NCI-H187 treated with DMSO at 0.1 percent for 48 hours (cell line): ENCODE measurements at places on chromosomes 6 and 20.

GRCh38 chr20:56163806-56164205 lies 84.7 kb upstream of the MC3R start:
- DNase-seq, result no peak

GRCh38 chr6:56370561-56371211 lies 123.3 kb upstream of the COL21A1 start:
- DNase-seq, result no peak

- no peak for DNase-seq
Measured at GRCh38 chr20:1266167-1266973, at the start of gene SNPH. SNPH (plus strand) TSS chr20:1266294; CDS start chr20:1296240, 29,946 bp downstream.

DNA sequence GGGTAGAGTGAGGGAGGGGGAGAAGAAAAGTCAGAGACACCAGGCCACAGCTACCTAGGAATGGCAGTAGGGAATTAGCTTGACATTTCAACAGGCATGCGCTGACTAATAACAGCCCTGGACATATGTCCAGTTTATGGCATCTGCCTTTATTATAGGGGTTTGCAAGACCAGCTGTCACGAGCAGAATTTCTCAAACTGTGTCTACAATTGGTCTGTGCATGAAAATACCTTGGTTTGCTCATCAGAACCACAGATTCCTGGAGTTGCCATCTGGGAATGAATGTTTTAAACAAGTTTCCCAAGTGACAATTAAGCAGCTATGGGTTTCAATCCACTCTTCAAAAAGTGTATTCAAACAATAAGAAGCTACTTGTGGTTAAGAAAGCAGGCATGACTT lies 110.3 kb upstream of the ENPP5 start:
- no peak for DNase-seq

DNA sequence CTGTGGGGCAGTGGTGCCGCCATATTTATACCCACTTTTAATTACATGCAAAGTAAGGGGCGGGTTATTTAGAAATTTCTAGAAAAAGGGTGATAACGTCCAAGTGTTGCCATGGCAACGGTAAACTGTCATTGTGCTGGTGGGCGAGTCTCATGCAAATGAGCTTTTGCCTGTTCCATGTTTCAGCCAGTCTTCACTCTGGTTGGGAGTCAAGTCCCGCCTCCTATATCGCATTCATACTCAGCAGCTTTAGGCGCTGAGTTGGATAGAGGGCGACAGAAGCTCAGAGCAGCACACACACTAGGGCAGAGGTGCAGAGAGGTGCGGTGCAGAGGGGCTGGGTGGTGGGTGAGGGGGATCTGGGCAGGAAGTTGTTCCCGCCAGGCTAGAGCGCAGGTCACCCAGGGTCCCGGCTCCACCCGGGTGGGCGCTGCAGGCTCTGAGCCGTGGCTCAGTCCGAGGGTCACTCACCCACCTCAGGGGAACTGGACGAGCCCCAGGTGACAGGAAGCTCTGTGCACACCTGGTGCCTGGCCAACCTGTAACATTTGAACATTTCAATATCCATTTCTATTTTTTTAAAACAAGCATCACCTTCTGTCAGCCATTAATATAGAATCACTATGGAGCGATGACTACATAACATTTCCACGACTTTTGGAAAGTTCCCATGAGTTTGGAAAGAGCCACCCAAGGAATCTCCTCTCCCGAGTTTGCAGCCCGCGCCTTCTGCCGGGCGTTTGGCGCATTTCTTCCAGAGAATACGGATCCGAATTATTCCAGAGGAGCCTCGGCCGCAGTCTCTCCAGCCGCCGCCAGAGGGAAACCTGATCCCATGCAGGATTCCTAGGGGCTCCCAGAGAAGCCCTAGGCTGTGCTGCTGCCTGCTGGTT lies 89.1 kb upstream of the PHACTR3 start:
- DNase-seq, result peak; percentile 42

- no peak for DNase-seq
Measured at GRCh38 chr6:158654960-158655489, 5.2 kb downstream of the SYTL3 start.

GRCh38 chr6:125252891-125253290 lies 48.9 kb downstream of the HDDC2 start:
- DNase-seq, result no peak

DNA sequence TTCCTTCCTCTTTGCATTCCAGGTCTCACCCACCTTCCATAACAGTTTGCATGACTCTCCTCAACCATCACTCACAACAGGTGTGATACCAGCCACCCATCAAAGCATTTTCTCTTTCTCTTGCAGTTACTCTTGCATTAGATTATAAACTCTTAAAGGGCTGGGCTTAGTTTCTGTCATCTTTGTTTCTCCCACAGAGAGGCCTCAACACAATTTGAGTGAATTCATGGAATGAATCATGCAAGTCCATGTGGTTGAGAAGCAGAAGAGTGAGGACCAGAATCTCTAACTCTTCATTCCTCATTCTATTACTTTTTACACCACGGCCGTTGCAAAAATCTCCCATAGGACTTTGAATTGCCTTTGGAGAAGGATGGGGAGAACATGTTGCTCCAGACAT lies 31.4 kb downstream of the OGFRL1 start:
- no peak for DNase-seq

DNA sequence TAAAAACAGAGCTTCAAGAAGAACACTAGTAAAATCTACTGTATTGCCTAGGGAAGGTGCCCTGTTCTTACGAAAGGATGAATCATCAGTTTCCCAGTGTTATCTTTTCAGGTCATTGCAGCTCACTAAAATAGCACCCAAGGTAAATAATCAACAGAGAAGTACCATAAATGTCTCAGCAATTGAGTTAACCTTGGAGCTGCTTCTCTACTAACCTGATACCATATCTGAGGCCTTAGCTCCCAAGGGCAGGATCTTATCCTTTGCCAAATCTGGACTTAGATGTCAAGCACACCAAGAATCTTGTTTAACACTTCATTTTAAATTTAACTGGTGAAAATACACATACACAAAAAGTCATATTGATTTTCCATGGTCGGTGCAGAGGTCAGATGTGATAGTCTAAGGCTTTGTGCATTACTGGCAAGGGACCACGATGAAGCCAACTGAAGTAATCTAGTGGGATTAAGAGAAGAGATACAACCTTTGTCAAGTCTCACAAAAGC lies 81.5 kb downstream of the EDN1 start:
- no peak for DNase-seq

DNA sequence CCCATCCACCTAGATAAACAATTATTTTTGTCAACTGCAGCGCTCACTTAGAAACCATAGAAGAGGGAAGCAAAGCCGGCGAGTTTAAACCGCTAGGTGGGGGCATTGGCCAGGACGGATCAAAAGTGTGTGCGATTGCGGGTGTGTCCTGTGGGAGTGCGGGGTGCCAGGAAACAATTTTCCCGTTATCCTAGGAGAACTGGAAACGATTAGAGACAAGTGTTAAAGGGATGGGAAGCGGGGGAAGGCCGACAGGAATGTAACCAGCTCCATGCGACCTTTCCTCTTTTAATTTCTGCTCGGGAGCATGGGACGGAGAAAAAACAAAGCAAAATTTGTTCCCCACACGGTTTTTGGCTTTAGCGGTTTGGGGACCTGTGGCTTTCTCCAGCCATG lies 2.8 kb upstream of the HTR1B start:
- DNase-seq, result no peak

- DNase-seq, result no peak
Measured at GRCh38 chr20:51091406-51092195, 68.7 kb upstream of the KCNG1 start.

DNA sequence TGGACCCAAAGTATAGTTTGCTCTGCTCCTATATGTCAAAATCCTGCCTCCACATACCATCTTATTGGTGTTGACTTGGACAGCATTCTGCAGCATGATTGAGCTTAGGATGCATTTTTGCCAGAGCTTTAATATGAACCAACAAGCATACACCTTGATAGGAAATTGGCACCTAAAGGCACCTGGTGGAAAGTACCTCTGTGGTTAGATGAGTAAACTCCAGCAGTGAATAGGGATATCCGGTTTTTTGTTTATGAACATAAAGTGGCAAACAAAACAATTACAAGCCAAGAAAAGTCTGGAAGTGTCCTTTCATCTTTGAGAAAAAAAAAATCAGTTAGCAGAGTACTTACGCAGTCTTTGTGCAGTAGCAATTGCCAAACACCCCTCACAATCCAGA lies 6.2 kb upstream of the CYP24A1 start:
- no peak for DNase-seq

GRCh38 chr20:58038123-58038654 lies 190.3 kb downstream of the ANKRD60 start:
- no peak for DNase-seq

GRCh38 chr6:135114355-135115145 lies 59.9 kb upstream of the HBS1L start:
- no peak for DNase-seq

DNA sequence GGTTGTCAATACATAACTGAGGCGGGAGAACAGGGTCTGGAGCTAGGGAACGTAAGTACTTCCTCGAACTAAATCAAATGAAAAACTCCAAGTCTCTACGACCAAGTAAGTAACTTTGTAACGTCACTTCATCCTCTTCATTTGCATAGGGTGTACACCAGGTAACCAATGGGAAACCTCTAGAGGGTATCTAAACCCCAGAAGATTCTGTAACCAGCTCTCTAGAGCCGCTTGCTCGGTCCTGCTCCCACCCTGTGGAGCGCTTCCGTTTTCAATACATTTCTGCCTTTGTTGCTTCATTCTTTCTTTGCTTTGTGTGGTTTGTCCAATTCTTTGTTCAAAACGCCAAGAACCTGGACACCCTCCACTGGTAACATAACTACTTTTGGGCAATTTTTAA lies 133.5 kb upstream of the TMEM170B start:
- no peak for DNase-seq
